ENCODE measurements at places on chromosomes 12 and 14.

- DNase-seq = no peak
Observed at GRCh38 chr12:58504143-58504938, 416.0 kb downstream of the LRIG3 start.

DNA sequence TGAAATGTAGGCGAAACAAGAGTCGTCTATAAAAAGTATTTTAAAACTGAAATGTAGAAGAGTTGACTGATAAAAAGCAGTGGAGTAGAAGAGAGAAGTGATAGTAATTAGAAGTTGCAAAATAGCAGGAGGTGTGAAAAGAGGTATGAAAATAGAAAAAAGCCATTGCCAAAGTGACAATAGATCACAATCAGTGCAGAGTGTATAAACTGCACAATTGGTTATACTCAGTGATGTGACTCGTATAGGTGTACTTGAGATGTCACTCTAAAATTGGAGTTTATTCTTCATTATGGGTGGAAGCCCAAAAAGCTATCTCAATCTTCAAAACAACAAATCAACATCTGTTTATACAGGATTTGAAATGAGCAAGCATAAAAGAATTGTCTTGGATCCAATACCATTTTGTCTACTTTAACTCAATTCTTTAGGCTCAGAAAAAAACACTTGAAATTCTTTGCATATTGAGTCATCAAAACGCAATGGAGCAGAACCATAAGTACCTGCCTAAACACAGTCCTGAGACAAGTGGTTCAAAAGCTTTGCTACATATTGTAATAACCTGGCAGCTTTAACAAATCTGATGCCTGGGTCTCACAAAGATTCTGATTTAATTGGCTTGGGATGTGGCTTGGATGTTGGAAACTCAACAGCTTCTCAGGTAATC lies 8.8 kb downstream of the IKBIP start:
- DNase-seq = no peak

DNA sequence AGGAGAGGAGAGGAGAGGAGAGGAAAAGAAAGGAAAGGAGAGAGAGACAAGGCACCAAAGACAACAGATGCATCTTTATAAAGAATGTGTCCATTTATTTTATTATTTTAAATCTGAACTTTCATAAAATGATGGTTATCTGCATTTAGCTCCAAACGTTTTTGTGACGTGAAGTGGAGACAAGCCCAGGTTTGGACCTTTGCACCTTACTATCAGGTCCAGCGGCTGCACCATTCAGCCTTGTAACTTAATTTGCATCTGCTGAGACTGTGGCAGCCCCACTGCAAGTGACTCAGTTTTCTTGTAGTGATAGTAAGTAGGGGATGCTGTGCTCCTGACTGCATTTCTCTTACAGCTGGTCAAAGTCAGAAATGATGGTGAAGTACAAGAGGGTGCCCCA lies 130.7 kb downstream of the NTF3 start:
- no peak for DNase-seq

GRCh38 chr12:54300225-54300731 lies 537 bp downstream of the NFE2 start:
- DNase-seq = no peak

- DNase-seq = no peak
Observed at GRCh38 chr14:95313707-95314106, 6.0 kb downstream of the CLMN start.

GRCh38 chr12:11794751-11795150 lies 145.3 kb downstream of the ETV6 start:
- no peak for DNase-seq

All from stimulated activated CD8-positive, alpha-beta memory T cell treated with anti-CD3 and anti-CD28 coated beads, Interleukin-15, amount 100 ng/mL, for 4 hours (primary cell).